ENCODE measurements at places on chromosomes 16 and 17. TPM values are rescaled to one million over a fixed set of nuclear protein-coding genes. Genes with fewer than 3 reads are reported as not detected.

DNA sequence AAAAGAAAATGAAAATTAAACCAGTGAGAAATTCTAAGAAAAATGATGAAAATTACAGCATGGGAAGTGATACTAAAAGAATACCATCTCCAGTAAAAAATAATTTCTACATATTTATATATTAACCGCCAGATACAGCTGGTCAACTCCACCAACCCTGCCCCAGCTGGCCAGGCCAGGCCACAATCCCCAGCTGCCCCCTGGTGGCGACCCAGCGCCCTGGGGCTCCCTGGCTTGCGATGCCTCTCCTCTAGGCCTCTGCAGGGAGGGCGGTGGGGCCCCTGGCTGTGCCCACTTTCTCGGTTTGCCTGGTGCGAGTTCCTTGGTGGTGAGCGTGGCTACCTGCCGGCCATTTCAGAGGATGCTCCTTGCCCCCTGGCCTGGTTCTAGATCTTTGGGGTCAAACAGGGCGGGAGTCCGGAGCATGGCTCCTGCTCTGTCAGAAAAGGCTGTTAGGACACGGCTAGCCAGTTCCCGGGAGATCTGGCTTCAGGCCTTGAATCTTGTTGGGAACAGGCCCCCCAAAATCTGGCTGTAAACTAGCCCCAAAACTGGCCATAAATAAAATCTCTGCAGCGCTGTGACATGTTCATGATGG is 14.5 kb downstream of the GLIS2 start:
- DNase-seq = peak; percentile 83

Gene ZKSCAN2
- polyA plus RNA-seq = 1.3 TPM

DNA sequence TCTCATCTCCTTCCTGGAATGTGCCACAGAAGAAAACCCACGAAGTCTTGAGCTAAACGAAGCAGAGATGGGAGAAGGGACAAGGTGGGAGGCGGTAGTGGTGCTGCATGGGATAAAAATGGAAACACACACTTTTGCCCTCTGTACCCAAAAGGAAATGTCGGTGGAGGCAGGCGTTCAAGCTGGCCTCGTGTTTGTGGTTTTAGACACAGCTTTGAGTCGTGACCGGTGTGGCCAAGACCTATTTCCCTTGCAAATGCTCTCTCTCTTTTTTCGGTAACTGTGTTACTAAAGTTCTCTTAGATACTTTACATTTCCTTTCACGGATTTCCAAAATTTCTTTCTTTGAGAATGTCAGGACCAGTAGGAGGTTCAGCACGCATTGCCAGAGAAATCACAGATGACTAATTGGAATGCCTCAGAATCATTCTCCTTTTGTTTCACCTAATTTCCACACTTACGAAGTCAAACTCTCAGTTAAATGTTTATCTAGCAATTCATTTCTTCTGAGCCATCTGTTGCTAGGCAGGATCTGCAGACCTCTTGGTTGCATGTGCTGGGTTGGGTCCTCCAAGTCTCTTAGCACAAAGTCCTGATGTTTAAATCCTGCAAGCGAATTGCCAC is 412.3 kb downstream of the MAF start:
- no peak for DNase-seq

- no peak for DNase-seq
Measured at GRCh38 chr17:57586196-57586740, 158.8 kb downstream of the CCDC182 start.

Gene JMJD6
- polyA plus RNA-seq = 30.3 TPM

- DNase-seq = no peak
Measured at GRCh38 chr17:41799366-41799765, 12.4 kb downstream of the P3H4 start.

Gene KIF19
- polyA plus RNA-seq = 13.5 TPM

Gene IRF8
- 1.7 TPM for polyA plus RNA-seq

Gene TRPV3
- 0.73 TPM for polyA plus RNA-seq

DNA sequence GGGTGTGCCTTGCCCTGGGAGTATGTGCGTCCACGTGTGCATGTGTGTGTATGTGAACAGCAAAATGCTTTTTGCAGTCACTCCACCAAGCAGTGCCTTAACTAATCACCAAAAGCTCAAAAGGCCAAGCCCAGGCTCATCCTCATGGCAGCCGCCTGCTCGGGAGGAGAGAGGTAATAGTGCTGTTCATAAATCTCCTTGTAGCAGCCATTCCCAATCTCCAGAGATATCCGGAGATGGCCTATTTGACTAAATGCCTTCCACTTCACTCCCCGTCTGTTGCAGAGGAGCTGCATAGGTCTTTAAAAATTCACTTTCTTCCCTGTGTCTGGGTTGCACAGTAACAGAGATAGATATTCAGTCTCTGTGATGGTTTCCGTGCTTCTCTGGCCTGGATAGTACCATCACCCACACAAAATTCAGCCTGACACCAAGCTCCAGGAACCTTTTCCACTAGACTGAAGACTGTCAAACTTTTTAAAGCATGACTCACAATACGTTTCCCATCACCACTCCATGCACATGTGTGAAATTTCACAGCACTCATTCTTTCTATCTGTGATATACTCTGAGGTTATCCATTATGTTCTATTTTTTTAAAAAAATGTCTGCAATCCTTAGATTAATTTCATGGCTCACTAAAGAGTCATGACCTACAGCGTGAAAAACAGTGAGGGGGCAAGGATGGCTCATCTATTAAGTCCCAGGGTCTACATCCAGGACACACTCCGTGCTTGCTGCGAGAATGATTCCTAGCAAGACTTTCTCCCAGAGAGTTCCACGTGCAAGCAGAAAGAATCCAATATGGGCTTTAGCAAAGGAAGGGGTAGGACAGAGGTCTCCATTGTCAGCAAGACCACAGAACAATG is 357.8 kb downstream of the GRIN2A start:
- no peak for DNase-seq

DNA sequence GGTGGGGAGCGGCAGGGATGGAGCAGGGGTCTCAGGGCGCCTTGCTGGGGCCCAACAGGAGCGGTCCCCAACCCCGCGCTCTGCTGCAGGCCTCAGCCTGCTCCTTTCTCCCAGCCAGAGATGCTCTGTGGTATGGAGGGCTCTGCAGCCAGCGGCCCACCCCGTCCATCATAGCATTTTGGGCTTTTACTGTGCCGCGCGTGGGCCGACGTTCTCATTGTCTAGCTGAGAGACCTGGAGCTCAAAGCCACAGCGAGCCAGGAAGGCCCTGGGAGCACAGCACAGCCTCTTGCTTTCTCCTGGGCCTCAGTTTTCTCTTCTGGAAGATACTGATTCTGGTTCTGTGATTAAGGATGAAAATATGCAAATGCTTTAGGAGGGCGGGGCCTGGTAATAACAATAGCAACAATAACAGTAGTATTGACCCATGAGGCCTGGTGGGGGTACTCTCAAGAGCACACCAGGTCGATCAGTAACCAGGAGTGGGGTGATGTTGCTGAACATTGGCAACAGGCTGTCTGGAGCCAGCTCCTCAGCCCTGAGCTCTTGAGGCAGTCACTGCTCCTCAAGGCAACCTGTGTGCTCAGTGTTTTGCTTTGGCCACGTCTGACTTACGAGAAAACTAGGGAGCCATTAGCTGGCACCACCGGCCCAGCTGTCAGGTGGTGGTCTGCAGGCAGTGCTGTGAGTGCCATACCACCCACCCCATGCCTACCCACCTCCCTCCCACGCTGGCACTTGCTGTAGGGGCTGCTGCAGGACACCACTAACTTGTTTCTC is 1.1 kb upstream of the RASD1 start:
- DNase-seq = no peak

Gene CES5A
- not detected for polyA plus RNA-seq

DNA sequence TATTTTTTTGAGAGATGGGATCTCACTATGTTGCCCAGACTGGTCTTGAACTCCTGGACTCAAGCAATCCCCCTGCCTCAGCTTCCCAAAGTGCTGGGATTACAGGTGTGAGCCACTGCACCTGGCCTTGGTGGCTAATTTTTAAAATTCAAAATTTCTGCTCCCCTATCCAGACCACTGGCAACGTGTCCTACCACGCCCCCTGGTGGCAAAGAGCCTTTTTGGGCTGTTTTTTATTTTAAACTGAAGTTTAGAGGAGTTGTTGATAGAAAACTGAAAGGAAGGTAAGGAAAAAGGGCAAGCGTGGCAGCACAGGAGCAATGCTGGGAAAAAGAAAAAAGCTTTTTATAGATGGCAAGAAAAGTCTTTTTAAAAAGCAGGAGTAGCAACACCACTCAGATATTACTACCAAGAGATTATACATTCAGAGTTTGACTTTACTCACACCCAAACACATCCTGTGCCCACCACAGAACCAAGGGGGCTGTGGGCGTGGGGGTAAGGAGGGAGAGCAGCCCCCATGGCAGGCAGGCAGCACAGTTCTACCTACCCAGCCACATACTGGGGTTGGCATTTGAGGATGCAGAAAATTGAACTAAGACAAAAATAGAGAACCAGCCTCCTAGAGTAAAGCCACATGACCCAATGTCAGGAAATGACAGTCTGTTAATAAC is 4.2 kb upstream of the MXRA7 start:
- DNase-seq = peak; percentile 49

DNA sequence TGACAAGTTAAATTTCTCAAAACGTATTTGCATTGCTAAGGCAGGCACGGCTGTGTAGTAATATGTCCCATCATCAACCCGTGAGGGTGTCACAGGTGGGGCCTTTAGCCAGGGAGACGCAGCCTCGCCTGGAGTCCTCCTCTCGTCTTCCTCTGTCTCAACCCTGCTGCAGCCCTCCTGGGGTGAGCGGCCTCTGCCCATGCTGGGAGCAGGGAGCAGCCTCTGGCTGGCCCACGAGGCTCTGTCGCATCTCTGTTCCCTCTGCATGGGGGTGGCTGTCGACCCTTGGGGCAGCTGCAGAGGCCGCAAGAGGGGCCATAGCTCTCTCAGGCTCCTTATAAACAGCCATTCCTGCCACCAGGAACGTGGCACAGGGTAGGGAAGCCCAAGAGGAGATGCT is 806 bp upstream of the SMIM5 start:
- DNase-seq = peak; percentile 60

Gene TVP23C
- 7.0 TPM for polyA plus RNA-seq

- peak; percentile 21 for DNase-seq
Measured at GRCh38 chr16:9323170-9323569, 231.7 kb downstream of the HAPSTR1 start.

DNA sequence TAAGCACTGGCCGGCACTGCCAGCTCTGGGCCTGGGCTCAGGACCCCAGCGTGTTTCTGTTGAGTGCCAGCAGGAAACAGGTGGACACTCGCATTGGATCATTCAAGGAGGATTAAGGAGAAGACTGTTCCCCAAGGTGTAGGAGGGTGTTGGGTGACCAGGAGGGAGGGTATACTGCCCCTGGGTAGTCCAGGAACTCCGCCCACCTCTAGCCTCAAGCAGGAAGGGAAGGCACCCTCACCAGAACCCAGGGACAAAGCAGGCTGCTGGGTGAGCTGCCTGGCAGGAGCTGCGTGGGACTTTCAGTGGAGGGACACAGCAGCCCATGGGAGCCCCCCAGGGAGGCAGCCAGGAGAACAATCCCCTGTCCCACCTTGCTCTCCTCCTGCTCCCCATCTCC is 7.7 kb upstream of the RAB37 start:
- no peak for DNase-seq

DNA sequence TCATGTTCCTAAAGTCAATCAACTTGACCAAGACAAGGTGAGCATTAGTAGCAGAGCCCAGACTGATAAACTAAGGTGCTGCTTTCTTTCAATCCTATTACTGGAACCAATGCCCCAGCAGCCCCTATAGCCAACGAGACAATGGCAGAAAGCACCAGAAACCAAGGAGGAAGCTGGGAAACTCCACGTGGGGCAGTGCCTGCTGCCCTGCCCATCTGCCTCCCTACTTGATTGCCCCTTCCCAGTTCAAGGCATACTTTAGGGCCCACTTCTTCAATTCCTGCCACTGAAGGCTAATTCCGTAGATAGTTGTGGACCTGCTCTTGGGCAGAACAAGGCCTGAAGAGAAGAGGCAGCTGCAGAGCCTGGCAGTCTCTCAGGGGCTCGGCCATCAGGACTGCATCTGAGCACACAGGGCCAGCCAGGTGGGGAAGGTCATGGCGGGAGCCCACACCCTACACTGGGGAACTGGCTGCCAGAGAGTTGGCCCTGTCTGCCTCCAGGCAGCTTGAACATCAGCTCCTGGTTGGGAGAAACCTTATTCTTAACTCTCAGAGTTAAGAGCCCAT is 30.9 kb downstream of the WSB1 start:
- no peak for DNase-seq

DNA sequence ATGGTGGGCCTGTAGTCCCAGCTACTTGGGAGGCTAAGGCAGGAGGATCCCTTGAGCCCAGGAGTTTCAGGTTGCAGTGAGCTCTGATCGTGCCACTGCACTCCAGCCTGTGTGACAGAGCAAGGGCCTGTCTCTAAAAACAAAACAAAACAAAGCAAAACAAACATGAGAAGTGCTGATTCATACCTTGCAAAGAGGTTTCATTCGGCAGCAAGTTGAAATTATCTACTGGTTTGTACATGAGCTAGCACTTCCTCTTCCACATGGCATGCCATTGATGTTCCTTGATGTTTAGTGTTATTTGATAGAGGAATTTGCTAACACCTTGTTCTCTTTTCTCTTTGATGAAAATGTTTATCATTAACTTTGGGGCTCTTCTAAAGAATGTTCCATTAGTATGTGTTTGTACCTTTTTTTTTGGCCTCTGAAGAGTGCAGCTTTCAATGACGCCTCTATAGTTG is 50.6 kb downstream of the SPECC1 start:
- DNase-seq = no peak

- DNase-seq = no peak
Measured at GRCh38 chr17:14803826-14804225, 461.3 kb downstream of the PMP22 start.

Gene SCNN1B
- polyA plus RNA-seq = 1.2 TPM

Gene P2RX1
- polyA plus RNA-seq = 37.1 TPM

Measured in pancreas (tissue), 10 donors.